ENCODE measurements at places on chromosomes 11 and 22. TPM values are rescaled to one million over a fixed set of nuclear protein-coding genes. Genes with fewer than 3 reads are reported as not detected.

GRCh38 chr11:12667646-12668045 is 6.6 kb upstream of the TEAD1 start:
- H3K4me3 ChIP-seq: no peak overlapping the region
- no peaks in the 10 kb centered on the region for H3K36me3 ChIP-seq
- H3K4me1 ChIP-seq: peaks cover 5% of the 10 kb centered on the region
- H3K27me3 ChIP-seq: peaks cover 3% of the 10 kb centered on the region
- no peak for DNase-seq

DNA sequence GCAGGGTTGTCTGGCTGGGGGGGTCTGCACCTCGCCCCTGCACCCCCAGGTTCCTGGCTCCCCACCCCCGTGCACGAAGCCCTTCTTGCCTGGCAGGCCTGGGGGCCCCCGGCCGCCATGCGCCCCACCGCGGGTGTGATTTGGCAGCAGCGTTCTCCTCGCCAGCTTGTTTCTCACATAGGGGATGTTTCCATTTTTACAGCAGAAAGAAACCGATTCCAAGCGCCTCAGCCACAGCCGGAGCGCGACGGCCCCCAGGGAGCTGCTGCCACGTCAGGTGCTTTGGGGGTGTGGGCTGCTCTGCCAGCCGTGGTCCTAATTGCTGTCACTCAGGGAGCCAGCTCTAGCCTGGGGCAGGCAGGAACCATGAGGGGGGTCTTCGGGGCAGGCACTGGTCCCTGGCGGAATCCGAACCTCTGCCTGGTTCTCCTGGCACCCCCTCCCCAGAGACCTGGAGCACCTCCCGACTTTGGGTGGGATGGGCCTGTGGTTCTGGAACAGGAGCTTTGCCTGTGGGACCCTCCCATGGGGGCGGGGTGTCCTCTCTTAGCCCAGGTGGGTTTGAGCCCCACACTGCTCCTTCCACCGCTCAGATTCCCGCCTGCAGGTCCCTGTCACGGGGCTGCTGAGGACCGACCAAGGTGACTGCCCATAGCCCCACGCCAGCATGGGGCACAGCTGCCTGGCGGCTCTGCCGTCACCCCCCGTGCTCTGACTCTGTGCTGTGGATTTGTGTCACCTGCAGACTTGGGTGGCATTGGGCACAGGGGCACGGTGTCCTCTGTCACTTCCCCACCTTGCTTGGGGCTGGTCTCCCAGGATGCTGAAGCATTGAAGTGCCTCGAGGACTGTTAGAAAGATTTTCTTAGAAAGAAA is 54.0 kb downstream of the RTN4R start:
- no peaks in the 10 kb centered on the region for H3K27me3 ChIP-seq
- H3K4me1 ChIP-seq: peaks cover 5% of the 10 kb centered on the region
- H3K27ac ChIP-seq: no peak overlapping the region
- DNase-seq: no peak

GRCh38 chr22:44272401-44272771 is 40.4 kb downstream of the SHISAL1 start:
- H3K36me3 ChIP-seq: no peaks in the 10 kb centered on the region
- no peaks in the 10 kb centered on the region for H3K27me3 ChIP-seq
- DNase-seq: no peak
- no peak overlapping the region for H3K4me3 ChIP-seq
- H3K27ac ChIP-seq: no peak overlapping the region

The ZNF195 gene
- total RNA-seq: 16.8 TPM

GRCh38 chr11:8192016-8192895 is 23.4 kb upstream of the RIC3 start:
- H3K4me3 ChIP-seq: no peak overlapping the region
- no peaks in the 10 kb centered on the region for H3K4me1 ChIP-seq

GRCh38 chr11:44488165-44488965 is 77.1 kb upstream of the CD82 start:
- no peak for DNase-seq
- no peaks in the 10 kb centered on the region for H3K36me3 ChIP-seq

DNA sequence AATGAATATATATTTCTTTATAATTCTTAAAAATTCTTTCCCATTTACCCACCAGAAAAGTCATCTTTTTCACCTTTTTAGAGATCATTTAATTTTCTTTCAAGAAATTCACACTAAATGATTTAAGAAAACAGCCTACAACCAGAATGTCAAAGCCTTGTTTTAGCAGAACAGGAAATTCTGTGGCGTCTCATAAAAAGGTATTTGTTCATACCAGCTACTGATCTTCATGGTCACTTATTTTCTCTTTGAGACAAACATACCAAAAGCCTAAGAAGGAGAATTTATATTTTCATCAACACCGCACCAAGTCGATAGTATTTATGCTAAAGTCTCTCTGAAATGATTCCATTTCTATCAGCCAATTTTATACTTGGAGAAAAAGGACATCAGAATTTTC is 105.3 kb downstream of the ETS1 start:
- H3K4me3 ChIP-seq: peak overlapping the region; percentile 15
- no peaks in the 10 kb centered on the region for H3K27me3 ChIP-seq
- peaks cover 22% of the 10 kb centered on the region for H3K36me3 ChIP-seq
- H3K4me1 ChIP-seq: peaks cover 32% of the 10 kb centered on the region

DNA sequence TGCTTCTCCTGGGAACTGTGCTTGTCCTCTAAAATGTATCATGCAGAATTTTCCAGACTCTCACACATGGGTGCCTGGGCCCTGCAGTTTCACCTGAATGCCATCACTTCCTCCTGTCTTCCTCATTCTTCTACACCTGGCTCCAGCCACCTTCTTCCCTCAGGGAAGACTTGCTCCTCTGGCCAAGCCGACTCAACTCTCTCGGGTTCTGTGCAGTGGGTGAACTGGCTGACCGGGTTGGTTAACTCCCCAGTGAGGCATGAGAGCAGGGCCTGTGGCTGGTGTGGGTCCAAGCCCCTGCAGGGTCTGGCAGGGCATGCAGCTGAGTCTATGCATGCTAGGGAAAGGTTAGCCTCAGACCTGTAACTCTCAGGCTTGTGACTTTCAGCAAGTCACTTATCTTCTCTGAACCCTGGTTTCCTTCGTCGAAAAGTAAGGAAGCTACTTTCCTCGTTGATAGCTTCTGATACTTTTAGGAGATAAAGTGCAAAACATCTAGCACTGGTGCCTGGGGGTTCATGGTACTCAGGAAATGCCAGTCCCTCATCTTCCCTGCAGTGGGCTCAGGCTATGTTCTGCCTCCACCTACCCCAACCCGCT is 11.9 kb downstream of the CD82 start:
- peaks cover 16% of the 10 kb centered on the region for H3K4me1 ChIP-seq
- H3K27ac ChIP-seq: no peak overlapping the region
- H3K27me3 ChIP-seq: no peaks in the 10 kb centered on the region
- DNase-seq: no peak
- H3K4me3 ChIP-seq: no peak overlapping the region

DNA sequence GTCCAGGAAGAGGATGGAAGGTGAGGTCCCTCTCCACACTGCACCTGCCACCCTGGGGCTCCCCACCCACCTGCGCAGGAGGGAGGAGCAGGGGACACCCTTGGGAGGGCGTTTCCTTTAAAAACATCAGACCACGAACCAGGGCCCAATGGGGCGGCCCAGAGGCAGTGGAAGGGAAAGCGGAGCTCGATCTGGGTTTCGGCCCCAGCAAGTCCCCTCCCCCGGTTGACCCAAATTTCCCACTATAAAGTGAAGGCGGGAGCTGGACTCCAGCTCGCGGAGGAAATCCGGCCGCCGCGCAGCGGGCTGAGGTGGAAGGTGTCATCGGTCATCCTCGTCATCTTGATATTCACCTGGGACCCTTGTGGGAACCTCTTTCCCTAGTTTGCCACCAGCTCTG is 99.3 kb downstream of the WNT7B start:
- DNase-seq: no peak
- H3K27ac ChIP-seq: no peak overlapping the region
- no peak overlapping the region for H3K4me3 ChIP-seq

GRCh38 chr11:80240245-80240644 is 799.4 kb upstream of the TENM4 start:
- H3K27me3 ChIP-seq: no peaks in the 10 kb centered on the region
- H3K4me1 ChIP-seq: no peaks in the 10 kb centered on the region
- H3K27ac ChIP-seq: no peak overlapping the region
- H3K36me3 ChIP-seq: no peaks in the 10 kb centered on the region
- no peak for DNase-seq

The ANO1 gene
- total RNA-seq: 0.26 TPM

DNA sequence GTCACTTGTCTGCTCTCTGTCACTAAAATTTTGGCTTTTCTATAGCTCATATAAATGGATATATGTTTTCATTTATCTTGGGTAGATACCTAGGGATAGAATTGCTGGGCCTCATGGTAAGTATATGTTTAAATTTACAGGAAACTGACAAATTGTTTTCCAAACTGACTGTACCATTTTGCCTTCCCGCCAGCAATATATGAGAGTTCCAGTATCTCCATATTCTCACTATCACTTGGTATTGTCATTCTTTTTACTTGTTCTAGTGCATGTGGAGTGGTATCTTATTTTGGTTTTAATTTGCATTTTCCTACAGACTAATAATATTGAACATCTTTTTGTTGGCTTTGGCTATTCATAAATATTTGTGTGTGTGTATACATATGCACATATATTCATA is 101.7 kb downstream of the TMEM135 start:
- no peaks in the 10 kb centered on the region for H3K36me3 ChIP-seq
- no peak overlapping the region for H3K27ac ChIP-seq
- no peak for DNase-seq
- H3K4me3 ChIP-seq: no peak overlapping the region
- no peaks in the 10 kb centered on the region for H3K27me3 ChIP-seq

DNA sequence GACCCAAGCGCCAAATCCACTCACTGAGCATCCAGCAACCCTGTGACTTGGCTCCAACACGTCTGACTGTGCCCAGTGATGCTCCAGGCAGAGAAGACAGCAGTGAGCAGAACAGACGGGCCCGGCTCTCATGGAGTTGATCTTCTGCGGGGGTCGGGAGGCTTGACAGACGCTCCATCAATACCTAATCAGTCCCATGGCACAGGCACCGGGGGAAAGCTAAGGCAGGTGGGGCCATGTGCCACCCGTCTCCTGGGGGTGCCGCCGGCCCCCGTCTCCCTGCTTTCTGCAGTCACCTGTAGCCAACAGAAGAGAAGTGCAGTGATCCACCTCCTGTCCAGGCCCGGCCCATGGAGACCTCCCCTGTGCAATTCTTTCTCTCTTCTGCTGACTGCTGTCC is 47.5 kb downstream of the LINC01488 start:
- no peaks in the 10 kb centered on the region for H3K36me3 ChIP-seq
- DNase-seq: no peak
- no peak overlapping the region for H3K4me3 ChIP-seq

GRCh38 chr22:29032014-29032475 is 29.6 kb downstream of the C22orf31 start:
- peak overlapping the region; percentile 34 for H3K4me3 ChIP-seq
- no peaks in the 10 kb centered on the region for H3K27me3 ChIP-seq
- peak overlapping the region; percentile 98 for H3K27ac ChIP-seq
- H3K36me3 ChIP-seq: no peaks in the 10 kb centered on the region
- H3K4me1 ChIP-seq: peaks cover 17% of the 10 kb centered on the region

DNA sequence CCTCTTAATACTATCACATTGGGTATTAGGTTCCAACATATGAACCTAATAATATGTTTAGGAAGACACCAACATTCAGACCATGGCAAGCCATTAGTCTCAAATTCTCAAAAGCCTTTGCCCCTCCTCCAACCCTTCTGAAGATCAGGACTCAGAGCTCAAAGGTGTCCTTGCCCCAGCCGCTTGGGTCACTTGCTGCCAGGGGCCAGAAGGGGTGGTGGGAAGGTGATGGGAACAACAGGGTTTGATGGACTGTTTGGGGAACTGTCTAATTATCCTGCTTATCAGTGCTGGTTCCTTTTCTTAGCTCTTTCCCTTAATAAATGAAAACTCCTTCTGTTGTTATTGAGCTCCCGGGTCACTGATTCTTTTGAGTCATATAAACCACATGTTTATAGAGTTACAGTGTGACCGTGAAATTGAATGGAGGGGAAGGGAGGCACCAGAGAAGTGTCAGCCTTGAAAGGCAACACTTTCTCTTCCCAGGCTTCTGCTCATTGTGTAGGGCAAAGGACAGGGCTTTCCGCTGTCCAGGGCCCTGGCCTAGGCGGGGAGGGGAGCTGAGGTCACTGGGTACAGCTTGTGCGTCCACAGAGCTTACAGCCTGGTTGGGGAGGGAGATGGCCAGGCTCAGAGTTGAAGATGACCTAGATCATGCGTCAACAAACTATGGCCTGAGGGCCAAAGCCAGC is 105.1 kb downstream of the FBXO7 start:
- DNase-seq: peak; percentile 75
- H3K27ac ChIP-seq: no peak overlapping the region
- H3K4me3 ChIP-seq: no peak overlapping the region
- H3K4me1 ChIP-seq: peaks cover 8% of the 10 kb centered on the region
- no peaks in the 10 kb centered on the region for H3K36me3 ChIP-seq

- no peak for DNase-seq
- peaks cover 7% of the 10 kb centered on the region for H3K4me1 ChIP-seq
- H3K27me3 ChIP-seq: no peaks in the 10 kb centered on the region
Measured at GRCh38 chr22:27146866-27147633, 489.7 kb downstream of the MIAT start.

GRCh38 chr11:102534261-102534872 is 3.8 kb upstream of the MMP7 start:
- no peak overlapping the region for H3K4me3 ChIP-seq
- no peak for DNase-seq
- no peak overlapping the region for H3K27ac ChIP-seq
- no peaks in the 10 kb centered on the region for H3K4me1 ChIP-seq
- H3K27me3 ChIP-seq: peaks cover 3% of the 10 kb centered on the region
- no peaks in the 10 kb centered on the region for H3K36me3 ChIP-seq

GRCh38 chr11:25520459-25520858 is 811.5 kb upstream of the ANO3 start:
- H3K4me1 ChIP-seq: no peaks in the 10 kb centered on the region
- DNase-seq: no peak
- no peaks in the 10 kb centered on the region for H3K27me3 ChIP-seq
- no peak overlapping the region for H3K4me3 ChIP-seq

DNA sequence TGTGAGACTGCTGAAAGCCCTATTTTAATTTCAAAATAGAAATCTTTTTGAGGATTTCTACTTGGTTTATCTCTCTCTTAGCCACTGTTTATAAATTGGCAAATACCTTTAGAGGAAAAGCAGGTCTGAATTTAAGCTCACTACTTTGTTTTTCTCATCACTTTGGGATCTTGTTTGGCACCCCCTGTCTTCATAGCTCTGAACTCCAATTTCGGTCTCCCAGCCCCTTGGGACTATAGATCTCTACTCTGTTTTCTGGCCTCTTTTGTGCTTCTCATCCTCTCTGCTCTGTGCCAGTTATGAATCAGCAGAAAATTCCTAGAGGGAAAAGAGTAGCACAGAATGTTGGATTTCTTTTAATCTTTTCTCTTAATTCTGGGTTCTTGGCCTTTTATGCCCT is 118.3 kb downstream of the CYP2R1 start:
- H3K4me3 ChIP-seq: no peak overlapping the region
- H3K27me3 ChIP-seq: no peaks in the 10 kb centered on the region
- peak; percentile 22 for DNase-seq
- H3K27ac ChIP-seq: no peak overlapping the region
- no peaks in the 10 kb centered on the region for H3K36me3 ChIP-seq
- H3K4me1 ChIP-seq: no peaks in the 10 kb centered on the region

Data from fibroblast of lung (primary cell).